ENCODE measurements at places on chromosomes 12 and 14.

DNA sequence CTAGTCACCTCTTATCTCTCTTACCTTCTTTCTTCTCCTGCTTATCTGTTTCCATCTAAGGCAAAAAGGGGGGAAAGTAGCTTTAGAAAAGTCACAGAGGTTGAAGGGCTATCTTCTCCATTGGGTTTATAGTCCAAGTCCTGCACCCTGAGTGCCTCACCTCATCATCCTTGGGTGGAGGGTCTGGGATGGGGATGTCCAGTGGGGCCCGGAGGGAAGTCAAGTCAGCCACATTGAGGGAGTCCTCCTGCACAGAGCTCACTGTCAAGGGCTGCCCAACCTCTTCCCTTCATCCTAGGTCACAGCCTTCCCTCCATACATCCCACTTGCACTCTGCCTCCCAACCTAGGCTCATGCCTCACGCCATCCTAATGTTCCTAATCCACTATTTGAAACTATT is 1.2 kb downstream of the PSME2 start:
- no peak for DNase-seq

DNA sequence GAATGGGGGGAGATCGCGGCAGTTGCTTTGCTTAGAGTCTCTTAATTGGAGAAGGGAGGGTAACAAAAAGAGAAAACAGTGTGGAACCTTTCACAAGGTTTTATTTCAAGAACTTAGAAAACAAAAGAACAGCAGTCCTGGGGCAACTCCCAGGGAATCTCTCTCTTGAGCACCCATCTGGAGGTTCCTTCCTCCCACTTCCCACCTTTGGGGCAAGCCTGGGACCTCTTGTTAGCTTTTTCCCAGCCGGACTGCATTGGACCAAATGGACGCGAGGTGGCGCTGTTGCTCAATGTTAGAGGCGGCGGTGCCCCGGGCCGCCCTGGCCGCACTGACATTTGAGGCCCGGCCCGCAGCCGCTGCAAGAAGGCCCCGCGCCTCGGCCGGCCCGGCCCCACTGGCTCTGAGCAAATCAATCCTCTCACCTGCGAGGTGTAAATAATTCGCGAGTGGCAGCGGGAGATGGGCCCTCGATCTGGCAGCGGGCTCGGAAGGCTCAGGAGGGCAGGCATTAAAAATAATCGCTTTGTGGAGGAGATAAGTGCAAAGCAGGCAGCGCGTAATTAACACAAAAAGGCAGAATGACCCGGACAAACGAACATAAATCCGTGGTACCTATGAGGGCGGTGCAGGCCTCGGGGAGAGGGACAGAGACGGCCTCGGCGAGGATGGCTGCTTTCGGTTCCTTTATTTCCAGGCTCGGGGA is 2.8 kb upstream of the HOXC8 start:
- peak; percentile 61 for DNase-seq

DNA sequence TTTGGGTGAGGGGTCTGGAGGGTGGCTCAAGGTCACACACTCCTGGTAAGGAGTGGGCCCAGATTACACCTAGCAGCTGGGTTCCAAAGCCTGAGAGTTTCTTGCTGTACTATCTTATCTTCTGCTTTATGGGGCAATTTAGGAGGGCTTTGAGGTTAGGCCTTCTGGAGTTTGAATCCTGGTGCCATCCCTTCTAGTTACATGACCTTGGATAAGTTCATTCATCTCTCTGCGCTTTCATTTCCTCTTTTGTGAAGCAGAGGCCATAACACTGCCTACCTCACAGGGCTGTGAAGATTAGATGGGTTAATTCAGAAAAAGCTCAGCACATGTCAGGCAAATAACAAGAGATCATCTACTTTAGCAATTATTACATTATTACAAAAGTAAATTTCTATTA is 7.4 kb upstream of the KRT77 start:
- no peak for DNase-seq

- DNase-seq, result no peak
Measured at GRCh38 chr14:105294142-105294597, 6.6 kb downstream of the BRF1 start.

GRCh38 chr14:95320078-95320895 is 579 bp upstream of the CLMN start:
- no peak for DNase-seq

GRCh38 chr12:91058786-91059185 is 962 bp upstream of the KERA start:
- DNase-seq, result peak; percentile 4

DNA sequence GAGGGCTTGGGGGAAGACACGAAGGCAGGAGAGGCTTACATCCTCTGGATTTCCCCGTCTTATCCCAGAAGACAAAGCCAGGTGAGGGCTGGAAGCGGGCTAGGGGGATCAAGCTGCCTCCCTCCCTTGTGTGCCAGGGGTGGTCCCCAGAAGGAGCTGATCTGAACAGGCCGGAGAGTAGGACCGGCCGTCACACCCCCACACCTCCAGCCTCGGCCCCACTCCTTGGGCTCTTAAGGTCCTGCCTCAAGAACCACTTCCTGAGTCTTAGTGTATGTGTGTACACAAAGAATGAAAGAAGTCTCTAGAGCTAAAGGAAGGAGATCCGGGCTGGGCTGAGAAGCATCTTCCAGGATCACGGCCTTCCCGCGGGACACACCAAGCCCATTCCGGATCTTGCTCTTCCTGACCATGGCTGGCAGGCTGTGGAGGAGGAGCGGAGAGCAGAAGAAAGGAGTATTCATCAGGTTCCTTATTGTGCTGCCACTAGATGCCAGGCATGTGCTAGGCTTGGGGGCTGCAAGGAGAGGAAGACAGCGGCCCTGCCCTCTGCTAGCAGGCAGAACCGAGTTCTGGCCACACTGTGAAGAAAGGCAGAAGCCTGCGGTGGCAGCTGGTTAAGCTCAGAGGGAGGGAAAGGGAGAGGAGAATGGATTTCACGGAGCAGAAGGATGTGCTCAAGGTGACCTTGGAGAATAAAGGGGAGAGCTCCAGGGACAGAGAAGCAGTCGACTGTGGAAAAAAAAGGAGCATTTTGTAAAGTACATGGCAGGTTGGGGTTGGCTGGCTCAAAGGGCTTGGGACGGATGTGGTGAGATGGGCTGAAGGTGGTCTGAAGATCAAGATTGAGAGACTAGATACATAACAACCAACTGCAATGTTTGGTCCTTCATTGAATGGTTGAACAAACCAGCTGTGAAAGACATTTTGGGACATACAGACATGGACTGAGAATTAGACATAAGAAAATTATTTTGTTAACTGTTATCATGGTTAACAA is 1.3 kb upstream of the CD63 start:
- peak; percentile 78 for DNase-seq

GRCh38 chr12:6226002-6226678 is 25.9 kb downstream of the CD9 start:
- DNase-seq, result peak; percentile 75

- no peak for DNase-seq
Measured at GRCh38 chr14:33908540-33909223, 42.2 kb downstream of the EGLN3 start.

- peak; percentile 74 for DNase-seq
Measured at GRCh38 chr12:79689477-79690141, 1.2 kb downstream of the PAWR start.

- peak; percentile 50 for DNase-seq
Measured at GRCh38 chr12:30197392-30198057, 413.8 kb upstream of the TMTC1 start.

DNA sequence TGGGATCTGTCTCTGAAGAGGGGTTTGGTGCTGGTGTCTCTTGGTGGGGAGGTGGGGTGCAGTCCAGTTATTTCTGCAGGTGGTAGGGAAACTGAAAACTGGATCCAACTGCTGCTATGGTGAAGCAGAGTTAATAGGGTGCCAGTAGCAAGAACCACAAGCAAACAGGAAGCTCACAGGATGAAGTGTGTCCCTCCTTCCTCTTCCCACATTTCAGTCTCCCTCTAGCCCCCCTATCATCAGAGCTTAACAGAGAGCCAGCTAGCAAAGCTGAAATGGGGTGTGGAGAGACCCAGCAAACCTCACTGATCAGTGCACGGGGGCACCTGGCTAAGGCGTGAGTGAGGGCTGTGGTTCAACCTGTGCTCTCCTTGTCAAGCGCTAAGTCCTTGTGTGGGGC is 69.1 kb upstream of the C12orf71 start:
- DNase-seq, result no peak

DNA sequence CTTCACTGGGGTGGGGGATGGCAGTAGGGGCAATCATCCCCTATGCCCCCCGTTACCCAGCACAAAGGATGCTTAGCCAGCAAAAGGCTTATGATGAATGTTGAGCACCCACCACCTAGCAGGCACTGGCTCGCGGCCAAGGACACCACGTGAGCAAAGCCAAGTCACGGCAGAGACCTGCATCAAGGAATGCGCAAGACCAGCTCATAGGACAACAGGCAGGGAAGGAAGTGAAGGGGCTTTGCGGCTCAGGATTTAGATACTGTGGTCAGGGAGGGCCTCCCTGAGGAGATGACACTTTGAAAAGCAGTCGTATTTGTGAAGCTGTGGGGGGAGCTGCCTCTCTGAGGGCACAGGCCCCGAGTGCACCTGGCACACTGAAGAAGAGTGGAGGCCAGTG is 32.8 kb downstream of the SH2B3 start:
- DNase-seq, result peak; percentile 70

- peak; percentile 94 for DNase-seq
Measured at GRCh38 chr14:92600318-92601053, 86.9 kb downstream of the RIN3 start.

GRCh38 chr12:117658226-117658625 is 296.8 kb upstream of the NOS1 start:
- no peak for DNase-seq

GRCh38 chr12:6189028-6189427 is 11.2 kb upstream of the CD9 start:
- DNase-seq, result no peak

- peak; percentile 21 for DNase-seq
Measured at GRCh38 chr14:29264865-29265264, 498.3 kb downstream of the FOXG1 start.

- DNase-seq, result no peak
Measured at GRCh38 chr14:79077096-79077495, 906.9 kb downstream of the NRXN3 start.

DNA sequence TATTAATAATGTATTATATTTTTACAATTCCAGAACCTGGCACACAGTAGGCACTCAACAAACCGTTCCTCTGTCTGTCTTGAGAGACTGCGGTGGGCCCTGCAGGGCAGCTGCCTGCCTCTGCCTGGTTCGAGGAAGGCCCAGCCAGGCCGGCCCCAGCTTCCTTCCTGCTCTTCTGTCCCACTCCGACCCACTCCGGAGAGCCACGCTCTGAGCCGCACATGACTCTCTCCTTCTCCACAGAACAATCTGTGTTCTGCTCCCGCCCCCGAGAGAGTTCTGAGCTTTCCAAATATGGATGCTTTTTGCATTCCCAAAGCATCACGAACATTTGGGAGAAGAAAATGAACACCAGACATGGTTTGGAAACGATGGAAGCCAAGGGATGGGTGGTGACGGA is 57.3 kb downstream of the TTC7B start:
- no peak for DNase-seq

- DNase-seq, result no peak
Measured at GRCh38 chr12:40464121-40464520, 228.1 kb upstream of the CNTN1 start.

DNA sequence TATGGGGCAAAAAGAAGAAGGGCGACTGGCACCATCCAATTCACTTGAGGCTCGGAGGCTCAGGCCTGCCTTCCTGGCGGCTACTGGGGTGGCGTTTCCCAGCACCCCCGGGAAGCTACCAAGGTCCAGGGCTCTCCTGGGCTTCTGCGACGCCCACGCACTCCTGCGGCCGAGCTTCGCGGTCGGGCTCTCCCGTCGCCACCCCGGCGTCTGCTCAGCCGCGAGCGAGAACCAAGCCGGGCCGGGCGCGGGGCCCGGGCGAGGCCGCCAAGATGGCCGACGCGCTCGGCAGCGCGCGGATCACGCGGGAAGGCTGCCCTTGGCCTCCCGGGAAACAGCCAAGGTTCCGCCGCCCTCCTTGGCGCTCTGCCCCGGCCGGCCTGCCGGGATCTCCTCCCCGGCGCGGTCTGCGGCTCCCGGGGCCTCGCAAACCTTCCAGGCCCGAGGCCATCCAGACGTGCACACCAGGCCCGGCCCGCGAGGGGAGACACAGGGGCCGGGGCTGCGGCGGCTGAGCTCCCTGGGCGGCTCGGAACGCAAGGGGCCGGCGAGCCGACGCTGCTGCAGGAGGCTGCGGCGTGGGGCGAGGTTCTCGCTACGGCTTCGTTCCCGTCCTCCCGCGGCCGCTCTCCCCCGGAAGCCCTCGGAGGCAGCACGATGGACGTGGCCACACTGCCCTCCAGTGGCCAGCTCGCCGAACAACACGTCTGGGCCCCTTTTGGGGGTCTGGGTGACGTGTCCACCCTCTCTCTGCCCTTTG is 23.5 kb upstream of the ZFP36L1 start:
- DNase-seq, result peak; percentile 90

GRCh38 chr14:65320661-65321308 is 91.7 kb upstream of the FUT8 start:
- no peak for DNase-seq

- DNase-seq, result no peak
Measured at GRCh38 chr12:57822392-57823130, 4.0 kb upstream of the AVIL start.

- no peak for DNase-seq
Measured at GRCh38 chr14:105076805-105077648, 11.8 kb upstream of the GPR132 start.

- peak; percentile 78 for DNase-seq
Measured at GRCh38 chr14:22570132-22570949, 18.7 kb downstream of the DAD1 start.

- peak; percentile 85 for DNase-seq
Measured at GRCh38 chr12:50188241-50188781, 21.1 kb upstream of the CERS5 start.

GRCh38 chr12:47414511-47414910 is 291.3 kb downstream of the RPAP3 start:
- DNase-seq, result no peak

DNA sequence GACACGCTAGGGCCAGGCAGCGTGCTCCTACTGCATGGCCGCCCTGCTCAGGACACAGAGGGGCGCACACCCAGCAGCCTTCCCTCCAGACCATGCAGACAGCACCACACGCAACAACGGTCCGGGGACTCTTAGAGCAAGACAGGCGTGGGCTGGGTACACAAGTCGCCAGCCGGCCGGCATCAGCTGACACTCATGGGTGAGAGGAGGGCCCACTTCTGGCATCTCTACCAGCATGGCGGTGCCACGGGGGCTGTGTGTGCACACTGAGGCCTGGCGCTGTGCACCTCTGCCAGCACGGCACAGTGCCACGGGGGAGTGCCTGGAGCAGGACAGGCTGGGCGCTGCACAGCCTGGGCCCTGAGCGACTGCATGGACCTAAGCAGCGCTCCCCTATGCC is 6.7 kb upstream of the BTBD6 start:
- DNase-seq, result no peak

All from iris pigment epithelial cell (primary cell).